Fibroblast of skin of scalp (primary cell): ENCODE measurements at places on chromosomes 7 and 10.

- peak; percentile 14 for DNase-seq
These were observed 184.0 kb upstream of the PLXNA4 start for GRCh38 chr7:132760244-132760623.

GRCh38 chr7:54757711-54758110, 1.3 kb downstream of the SEC61G start:
- DNase-seq = no peak

- peak; percentile 68 for DNase-seq
These were observed 82.2 kb downstream of the PIK3CG start for GRCh38 chr7:106947244-106947728.

- no peak for DNase-seq
These were observed 233.4 kb downstream of the ZMYND11 start for GRCh38 chr10:368579-369220.

DNA sequence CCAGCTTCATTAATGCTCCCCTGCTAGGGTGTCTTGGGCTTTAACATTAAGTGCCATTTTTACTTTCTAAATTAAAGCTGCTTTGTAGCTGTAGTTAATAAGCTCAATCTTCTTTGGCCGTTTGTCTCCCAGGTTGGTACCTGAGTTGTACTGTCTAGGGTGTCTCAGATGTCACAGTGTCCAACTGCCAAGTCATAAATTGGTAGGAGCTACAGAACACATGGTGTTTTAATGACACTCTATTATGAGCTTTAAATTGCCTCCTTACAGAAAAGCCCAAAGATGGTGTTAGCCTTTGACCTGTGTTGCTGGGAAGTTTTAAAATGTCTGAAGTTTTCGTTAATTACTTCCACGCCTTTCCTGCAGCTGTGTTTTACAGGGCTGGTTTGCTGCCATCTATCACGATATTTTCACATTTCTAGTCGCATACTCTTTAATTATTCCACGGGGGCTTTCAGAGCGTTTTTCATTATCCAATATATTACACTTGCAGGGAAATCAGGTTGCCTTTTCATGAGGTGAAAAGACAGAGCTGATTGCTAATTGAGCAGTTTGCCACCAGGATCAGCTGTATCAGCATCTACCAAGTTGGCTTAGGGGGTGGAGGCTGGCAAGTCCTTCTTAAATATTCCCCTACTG, 247.8 kb upstream of the PLPP4 start:
- no peak for DNase-seq

DNA sequence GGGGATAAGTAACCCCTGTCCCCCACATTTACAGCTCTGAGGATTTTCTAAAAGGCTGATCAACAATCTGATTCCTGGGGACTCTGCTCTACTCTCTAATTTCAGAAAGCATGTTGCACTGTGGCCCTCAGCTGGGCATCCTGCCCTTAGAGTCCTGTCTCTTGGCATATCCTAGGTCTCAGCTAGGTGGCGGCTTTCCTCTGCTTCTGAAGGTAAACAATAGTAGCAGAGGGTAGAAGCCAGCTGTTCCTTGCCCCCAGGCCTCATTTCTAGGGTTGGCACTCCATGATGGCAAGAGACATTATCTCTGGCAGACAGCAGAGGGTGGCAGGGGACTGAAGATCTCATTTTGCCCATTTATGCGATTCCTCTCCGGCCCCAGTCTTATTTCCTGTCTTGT, 77.0 kb downstream of the ADCYAP1R1 start:
- no peak for DNase-seq

DNA sequence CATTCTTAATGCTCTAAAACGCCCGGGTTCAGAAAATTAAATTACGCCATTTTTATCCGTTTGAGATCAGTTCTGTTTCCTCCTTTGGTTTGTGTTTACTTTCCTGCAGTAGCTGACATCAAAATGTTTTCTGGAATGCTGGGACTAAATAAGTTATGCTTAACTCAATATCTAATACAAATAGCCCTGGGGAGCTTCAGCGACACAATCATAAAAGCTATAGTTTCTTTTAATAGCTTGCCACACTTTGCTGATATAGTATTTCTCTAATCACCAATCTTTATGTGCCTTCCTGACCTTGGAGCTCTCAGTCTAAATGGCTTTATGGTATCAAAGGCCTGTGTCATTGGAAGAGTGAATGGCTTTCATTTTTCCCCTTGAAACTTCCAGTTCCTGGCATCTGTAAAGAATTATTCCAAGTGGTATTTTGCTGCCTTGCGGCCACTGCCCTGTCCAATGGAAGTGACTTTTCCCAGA, 202.7 kb downstream of the HDAC9 start:
- no peak for DNase-seq

DNA sequence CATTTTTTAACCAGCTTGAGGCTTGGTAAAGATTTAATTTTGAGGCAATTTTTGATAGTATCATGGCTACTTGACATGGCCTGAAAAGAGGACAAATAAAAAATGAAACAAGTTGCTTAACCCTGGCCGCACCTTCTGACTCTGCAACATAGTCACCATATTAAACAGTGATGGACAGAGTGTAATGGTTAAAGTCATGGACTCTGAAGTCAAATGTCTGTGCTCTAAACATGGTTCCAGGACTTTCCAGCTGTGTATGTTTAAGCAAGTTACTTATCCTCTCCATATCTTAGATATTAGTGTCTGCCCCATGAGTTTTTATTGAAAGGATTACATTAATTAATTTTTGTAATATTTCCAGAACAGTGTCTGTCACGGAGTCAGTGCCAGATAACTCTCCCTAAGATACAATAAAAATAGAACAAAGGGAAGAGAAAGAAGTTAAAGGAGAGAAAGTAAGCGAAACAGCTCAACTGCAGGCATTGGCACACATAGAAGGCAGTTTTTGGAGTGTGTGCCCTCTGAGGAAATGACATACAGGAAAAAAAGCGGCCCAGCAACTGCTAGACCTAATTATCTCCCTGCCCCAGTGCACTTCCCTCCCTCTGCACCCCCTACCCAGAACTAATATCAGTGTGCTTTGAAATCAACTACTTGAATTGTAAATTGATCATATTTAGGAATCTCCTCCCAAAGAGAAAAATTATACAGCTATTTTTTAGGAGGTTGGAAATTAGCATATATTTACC, 65.3 kb downstream of the MACC1 start:
- no peak for DNase-seq

- DNase-seq = no peak
These were observed 32.9 kb upstream of the PCBD1 start for GRCh38 chr10:70921285-70921684.

- DNase-seq = no peak
These were observed 162.3 kb downstream of the INHBA start for GRCh38 chr7:41540601-41541000.

- peak; percentile 75 for DNase-seq
These were observed 142.9 kb upstream of the PCGF5 start for GRCh38 chr10:91077549-91078071.

- DNase-seq = no peak
These were observed 27.1 kb upstream of the TTYH3 start for GRCh38 chr7:2604608-2605174.
